GM04503 (cell line): ENCODE measurements at places on chromosomes 16 and 17.

DNA sequence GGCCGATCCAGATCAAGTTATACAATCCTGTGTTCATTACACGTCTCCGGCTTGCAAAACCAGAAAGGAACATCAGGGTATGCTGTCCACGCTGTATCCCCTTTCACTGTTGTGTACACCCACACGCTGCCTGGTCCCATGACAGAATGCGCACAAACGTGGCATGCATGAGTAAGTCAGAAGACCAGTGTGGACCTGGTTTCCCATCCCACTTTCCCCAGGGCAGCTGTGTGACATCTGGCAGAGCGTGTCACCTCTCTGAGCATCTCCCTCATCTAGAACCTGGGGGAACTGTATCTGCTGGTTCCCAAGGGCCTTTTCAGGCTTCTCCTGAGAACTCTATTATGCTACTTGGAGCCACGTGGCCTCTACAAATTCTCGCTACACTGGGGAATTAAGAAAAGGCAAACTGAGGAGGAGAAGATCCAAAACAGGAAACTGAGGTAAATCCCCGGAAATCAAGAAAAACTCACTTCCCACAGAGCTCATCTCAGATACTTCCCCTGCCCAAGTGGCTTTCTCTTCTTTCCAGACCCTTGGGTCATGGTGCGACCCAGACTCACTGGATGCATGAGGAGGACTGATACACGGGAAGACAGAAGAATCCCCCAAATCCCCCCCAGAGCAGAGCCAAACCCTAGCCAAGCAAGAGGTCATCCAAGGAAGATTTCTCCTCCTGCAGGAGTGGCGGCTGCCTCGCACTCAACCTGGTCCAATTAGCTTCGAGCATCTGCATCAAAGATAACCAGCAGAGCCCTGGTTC, 139.3 kb downstream of the GAS7 start:
- no peak for DNase-seq

- DNase-seq: no peak
Observed at GRCh38 chr16:74726716-74727115, 26.1 kb upstream of the MLKL start.

- DNase-seq: no peak
Observed at GRCh38 chr17:59695945-59696681, 11.1 kb downstream of the PTRH2 start.

GRCh38 chr16:50209546-50210265, 56.6 kb downstream of the TENT4B start:
- no peak for DNase-seq

GRCh38 chr17:48738803-48739526, 10.4 kb upstream of the HOXB13 start:
- no peak for DNase-seq

DNA sequence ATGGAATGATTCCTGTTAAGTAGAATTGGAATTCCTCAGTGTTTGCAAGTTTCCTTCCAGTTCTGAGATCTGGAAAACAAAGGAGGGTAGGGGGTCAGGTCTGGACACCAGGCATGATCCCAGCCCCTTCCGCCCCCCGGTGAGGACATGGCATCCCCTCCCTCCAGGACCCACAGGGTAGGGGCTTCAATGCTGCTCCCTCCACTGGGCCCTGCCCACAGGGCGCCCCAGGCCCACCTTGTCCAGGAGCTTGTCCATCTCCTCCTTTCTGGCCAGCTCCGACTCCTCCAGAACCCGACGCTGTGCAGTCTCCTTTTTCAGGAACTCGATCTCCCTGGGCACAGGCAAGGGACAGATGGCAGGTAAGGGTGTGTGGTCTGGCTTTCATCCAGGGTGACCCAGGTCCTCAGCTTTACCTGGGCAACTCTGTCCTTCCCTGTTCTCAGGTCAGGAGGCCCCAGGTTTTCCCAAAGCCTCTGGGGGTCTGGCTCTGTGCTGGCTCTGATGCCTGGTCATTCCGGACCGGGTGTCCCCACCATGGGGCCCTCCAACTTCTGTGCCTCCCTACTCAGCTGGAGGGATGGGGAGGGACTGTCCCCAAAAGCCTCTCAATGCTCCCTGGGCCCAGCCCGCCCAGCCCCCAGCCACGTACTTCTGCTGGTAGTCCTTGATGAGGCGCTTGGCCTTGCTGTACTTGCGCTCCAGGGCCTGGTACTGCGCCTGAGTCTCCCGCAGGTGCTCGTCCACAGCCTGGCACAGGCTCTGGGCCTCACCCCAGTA, 5.5 kb upstream of the SAMD14 start:
- no peak for DNase-seq

DNA sequence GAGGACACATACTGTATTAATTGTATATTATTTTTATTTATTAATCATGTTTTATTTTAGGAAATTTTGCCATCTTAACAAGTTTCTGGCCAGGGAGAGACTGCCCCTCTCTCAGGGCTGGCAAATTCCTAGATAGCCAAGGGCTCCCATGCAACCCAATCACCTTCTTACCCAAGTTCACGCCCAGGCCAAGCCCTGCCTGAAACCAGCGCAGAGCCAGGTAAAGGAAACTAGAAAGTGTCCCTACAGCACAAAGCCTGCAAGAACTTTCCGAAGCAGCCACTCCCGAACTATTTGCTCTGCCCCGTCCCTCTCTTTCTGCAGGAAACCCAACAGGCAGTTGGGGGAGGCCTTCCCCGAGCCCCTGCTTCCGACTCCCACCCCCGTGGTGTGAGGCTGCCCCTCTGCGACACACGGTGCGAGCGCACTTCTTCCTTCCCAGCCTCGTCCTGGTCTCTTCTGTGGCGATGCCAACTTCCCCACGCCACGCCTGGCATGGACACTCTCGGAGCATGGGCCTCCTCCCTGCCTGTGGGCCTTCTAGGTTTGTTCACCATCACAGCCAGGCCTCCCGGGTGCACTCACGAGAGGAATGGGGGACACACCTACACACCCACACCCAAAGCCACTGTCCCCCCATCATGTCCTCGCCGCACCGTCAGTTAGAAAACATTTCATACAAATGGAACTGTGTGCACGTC, 100.4 kb downstream of the ZNF778 start:
- no peak for DNase-seq

DNA sequence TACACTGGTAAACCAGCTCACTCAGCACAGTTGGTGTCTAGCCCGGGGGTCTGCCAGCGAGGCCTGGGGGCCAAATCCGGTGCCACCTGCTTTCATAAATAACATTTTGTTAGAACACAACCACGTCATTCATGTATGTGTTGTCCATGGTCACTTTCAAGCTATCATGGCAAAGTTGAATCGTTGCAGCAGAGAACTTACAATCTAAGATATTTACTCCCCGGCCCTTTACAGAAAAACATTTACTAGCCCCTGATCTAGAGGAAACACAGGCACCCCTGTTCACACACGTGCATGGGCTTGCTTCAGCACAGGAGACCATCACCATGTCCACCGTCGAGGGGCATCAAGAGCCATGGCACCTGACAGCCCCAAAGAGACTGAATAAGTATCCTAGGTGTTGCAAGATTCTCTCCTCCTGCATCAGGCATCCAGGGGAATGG, 111.4 kb upstream of the DNAH9 start:
- DNase-seq: no peak

GRCh38 chr17:18042983-18043382, 3.8 kb downstream of the GID4 start:
- no peak for DNase-seq

DNA sequence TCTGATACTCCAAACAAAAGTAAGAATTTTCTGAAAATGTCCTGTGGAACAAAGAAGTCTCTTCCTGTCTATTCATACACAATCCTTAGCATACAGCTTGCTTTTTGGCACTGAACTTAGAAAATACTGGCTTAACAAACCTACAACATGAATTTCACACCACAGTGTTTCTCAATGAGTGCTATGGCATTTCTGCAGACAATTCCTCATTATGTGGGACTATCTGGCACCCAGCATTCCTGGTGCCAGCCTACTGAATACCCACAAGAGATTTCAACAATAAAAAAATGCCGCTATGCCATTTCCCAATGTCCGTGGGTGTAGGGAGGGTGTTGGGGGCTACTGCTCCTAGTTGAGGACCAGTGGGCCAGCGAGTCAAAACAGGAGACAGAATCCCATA, 62.1 kb downstream of the ZNF652 start:
- no peak for DNase-seq

GRCh38 chr16:22786691-22787090, 27.3 kb upstream of the HS3ST2 start:
- DNase-seq: no peak

GRCh38 chr16:30092373-30093010, 768 bp upstream of the TBX6 start:
- no peak for DNase-seq

DNA sequence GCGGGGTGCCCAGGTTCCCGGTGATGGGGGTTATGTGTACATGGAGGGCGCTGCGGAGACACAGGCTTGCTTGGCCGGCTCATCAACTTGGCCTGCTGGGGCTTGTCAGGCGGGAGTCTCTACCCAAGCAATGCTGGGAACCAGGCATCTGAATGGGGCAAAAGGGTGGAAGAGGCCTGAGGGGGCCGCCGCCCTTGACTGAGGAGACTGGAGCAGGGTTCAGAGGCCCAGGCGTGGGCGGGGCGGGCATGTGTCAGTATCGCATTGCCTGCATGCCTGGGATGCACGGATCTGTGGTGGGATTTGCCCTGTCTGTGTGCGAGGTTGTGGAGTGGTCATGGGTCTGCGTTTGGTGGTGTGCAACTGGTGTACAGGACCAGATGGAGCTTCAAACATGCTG, 21.1 kb downstream of the ARHGAP23 start:
- no peak for DNase-seq

DNA sequence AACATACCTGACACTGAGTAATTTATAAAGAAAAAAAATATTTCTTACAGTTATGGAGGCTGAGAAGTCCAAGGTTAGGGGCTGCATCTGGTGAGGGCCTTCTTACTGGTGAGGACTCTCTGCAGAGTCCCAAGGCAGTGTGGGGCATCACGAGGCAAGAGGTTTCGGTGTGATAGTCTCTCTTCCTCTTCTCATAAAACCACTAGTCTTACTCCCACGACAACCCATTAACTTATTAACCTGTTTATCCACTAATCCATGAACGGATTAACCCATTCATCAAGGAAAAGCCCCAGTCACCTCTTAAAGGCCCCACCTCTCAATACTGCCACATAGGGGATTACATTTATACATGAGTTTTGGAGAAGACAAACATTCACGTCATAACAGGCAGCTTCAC, 20.1 kb downstream of the CIITA start:
- no peak for DNase-seq

DNA sequence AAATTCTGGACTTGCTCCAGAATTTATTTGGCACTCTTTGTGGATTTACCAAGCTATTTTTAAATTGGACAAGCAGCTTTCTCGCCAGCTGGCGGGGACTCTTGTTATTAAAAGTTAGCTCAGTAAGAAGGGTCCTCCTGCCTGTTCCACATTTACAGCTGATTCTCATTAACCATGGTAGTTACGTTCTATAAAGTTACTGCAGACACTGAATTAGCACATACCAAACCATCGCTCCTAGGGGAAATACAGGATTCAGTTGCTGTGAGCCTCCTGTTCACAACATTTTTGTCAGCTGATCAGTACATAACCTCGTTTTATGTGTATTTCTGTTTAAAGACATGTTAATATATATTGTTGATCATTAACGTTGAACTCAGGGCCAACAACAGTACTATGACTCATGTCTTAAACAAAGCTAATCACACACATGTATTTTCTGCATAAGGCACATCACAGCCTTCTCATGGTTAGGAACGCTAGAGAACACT, 4.2 kb downstream of the LDAF1 start:
- DNase-seq: no peak

DNA sequence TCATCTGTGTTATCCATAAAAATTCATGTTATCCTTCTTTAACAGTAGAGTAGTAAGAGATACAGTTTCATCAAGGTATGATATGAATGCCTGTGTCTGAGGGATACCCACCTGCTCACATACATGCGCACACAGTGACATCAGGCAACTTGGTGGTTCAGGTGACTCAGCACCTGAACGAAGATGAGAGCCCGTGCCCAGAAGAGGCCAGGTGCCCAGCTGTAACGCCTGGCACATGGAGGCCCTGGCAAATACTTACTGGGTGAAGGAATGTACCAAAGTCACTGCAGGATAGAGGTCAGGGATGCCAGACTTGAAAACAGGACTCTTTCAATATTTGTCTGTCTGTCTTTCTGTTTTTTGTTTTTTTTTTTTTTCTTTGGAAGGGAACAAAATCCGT, 72.6 kb upstream of the LGALS9 start:
- no peak for DNase-seq

DNA sequence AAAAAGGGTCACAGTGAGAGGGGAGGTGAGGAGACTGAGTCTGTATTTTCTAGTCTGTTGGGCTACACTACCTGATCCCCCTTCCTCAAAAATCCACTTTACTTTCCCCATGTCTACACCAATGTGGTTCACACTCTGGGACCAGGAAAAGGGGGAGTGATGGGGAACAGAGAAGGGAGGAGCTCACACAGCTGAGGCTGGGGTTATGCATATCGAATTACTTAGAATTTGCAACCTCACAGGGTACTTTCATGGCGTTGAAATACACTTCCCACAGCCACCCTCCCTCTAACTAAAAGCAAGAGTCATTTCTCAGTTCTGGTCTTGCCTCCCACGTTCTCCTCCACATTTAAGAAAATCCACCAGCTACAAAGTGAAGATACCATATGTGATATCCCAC, 14.1 kb downstream of the MAPT start:
- no peak for DNase-seq

GRCh38 chr17:83149761-83150251, 70.4 kb downstream of the METRNL start:
- no peak for DNase-seq

DNA sequence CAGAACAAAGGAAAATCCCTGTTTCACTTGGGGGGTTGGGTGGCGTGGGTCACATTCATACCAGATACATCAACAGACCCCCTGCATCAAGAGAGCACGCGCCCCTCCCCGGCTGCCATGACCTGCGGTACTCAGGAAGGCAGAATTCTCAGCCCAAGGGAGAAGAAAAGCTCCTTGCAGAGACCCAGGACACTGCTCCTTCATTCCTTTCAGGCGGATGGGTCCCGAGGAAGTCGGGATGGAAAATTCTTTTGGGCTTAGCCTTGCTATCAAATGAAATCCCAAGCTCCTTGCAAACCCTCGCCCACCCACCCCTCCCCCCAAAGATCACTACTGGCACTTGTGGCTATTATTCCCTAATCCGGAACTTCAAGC, 40.6 kb downstream of the HIC1 start:
- no peak for DNase-seq
